Type B pancreatic cell (in vitro differentiated cells): ENCODE measurements at places on chromosomes 6 and 20.

GRCh38 chr6:81475646-81476045 lies 276.8 kb downstream of the TENT5A start:
- DNase-seq = no peak

- no peak for DNase-seq
Measured at GRCh38 chr6:133254552-133255228, 13.5 kb downstream of the EYA4 start.

DNA sequence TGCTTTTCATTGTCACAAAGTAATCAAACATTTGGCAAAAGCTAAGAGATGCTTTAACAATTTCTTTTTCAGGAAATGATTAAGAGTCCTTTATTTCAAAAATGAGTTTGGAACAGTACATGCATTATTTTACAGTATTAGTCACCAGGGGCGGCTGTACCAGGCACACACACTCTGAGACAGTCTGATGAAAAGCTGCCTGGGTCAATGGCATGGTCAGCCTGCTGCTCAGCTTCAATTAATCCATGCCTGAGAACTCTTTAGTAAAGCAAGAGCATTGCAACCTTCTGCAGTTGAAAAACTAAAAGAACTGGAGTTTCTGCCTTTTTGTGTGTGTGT lies 105.5 kb downstream of the TULP4 start:
- DNase-seq = no peak

DNA sequence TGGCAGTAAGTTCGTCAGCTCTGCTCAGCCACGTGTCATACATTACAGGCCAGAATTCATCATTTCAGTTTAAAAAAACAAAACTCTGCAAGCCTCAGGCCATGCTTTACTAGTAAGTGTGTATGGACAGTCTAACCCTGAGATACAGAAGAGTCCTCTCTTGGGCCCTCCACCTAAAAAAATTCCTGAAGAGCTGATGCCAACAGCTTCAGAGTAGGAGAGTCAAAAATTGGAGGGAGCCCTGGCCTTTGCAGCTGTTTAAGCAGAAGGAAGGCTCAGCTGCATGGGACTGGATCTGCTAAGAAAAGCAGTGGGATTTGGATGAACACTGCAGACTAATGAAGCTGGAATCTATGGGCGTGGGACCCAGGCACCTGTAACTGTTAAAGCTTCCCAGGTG lies 47.2 kb upstream of the FAM8A1 start:
- no peak for DNase-seq

DNA sequence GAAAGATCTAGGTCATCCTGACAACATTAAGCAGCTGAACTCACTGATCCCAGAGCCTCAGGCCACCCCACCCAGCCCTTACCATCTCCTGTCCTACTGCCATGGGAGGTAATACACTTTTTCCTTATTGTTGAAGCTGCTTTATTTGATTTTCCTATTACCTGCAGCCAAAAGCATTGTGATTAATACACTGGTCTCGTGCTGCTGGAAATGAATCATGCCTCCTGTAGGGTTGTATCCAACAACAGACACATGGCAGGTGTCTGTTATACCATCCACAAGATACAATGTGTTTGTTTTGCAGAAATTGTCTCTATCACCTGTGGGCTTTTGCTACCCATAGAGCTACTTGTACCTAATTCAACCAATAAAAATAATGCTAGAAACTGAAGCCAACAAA lies 34.2 kb downstream of the MYLIP start:
- DNase-seq = no peak

DNA sequence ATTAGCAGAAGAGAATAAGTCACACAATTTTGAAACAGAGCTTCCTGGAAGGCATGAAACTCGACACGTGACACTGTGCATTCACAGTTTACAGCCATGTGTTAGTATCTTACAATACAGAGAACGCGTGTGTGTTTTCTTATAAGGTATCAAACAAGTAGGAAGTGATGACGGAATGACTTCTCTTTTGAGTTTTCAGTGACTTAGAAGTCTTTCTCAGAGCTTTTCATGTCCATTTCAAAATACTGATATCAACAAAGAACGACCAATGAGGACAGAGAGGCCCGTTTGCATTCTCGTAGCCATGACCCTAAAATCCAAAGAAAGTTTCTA lies 36.6 kb upstream of the DUSP22 start:
- no peak for DNase-seq

GRCh38 chr20:63553933-63554290 lies at the start of gene FNDC11:
Gene FNDC11 (plus strand): TSS chr20:63554159. CDS start chr20:63555664, 1,505 bp downstream.
- DNase-seq = no peak

GRCh38 chr6:11815231-11815630 lies 36.6 kb upstream of the ADTRP start:
- no peak for DNase-seq

- no peak for DNase-seq
Measured at GRCh38 chr6:110337486-110337885, 20.7 kb downstream of the METTL24 start.

- DNase-seq = no peak
Measured at GRCh38 chr6:42460883-42461282, 9.2 kb upstream of the TRERF1 start.

- DNase-seq = no peak
Measured at GRCh38 chr6:21595285-21596144, 2.0 kb downstream of the SOX4 start.

- DNase-seq = no peak
Measured at GRCh38 chr6:35735452-35735851, 1.4 kb upstream of the ARMC12 start.

DNA sequence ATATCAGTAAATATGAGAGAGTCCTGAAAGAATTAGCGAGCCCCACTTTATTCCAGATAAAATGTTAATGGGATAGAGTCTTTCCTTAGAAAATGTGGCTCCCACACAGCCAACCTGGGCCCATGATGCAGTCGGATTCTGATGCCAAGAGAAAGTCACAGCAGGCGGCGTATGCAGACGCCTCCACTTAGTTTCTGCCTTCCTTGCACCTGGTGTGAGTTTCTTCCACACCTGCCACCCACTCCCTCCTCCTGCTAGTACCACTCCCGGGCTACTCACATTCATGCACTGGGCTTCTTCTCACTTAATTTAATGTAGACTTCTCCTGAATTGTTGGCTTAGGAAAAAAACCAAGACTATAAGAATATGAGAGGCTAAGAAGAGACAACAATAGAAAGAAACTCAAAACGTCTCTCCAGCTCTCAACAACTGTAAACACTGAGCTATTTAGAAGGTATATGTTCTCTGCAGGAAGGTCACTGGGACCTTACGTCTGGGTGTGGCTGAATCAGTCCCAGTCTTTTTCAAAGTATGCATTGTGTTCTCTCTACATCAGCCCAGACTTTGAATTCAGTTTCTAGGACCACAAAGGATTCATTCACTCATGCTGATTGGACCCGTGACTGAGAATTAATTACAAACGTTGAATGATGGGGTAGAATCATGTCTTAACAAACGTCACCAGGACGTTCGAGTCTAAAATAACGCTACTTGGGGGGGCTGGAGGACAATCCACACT lies 70.4 kb downstream of the GCNT2 start:
- no peak for DNase-seq

DNA sequence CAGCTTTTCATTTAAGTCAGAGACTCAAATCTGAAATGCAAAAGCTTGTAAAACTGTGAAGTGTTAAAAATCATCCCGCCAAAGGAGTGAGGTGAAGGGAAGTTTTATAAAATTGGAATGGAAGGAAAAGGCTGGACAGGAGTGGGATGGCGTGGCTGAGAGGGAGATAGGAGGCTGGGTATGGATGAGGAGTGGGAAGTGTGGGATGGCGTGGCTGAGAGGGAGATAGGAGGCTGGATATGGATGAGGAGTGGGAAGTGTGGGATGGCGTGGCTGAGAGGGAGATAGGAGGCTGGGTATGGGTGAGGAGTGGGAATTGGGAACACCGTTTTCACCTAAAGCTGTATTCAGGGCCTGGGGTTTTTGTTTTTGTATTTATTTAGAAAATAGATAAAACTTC lies 59.4 kb upstream of the NKX2-2 start:
- no peak for DNase-seq

DNA sequence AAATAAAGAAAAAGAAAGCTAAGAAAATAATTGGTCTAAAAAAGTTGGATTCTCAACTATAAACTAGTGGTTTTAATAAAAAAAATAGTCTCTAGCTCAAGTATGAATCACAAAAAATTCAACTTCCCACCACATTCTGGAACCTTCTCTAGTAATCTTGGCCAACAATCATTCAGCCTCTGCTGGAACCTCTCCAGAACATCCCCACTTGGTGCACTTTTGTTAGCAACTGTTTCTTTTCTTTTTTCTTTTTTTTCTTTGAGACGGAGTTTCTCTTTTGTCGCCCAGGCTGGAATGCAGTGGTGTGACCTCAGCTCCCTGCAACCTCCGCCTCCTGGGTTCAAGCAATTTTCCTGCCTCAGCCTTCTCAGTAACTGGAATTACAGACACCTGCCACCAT lies 35.7 kb downstream of the TXLNB start:
- DNase-seq = no peak

- DNase-seq = no peak
Measured at GRCh38 chr20:21232546-21233280, 70.4 kb upstream of the XRN2 start.

DNA sequence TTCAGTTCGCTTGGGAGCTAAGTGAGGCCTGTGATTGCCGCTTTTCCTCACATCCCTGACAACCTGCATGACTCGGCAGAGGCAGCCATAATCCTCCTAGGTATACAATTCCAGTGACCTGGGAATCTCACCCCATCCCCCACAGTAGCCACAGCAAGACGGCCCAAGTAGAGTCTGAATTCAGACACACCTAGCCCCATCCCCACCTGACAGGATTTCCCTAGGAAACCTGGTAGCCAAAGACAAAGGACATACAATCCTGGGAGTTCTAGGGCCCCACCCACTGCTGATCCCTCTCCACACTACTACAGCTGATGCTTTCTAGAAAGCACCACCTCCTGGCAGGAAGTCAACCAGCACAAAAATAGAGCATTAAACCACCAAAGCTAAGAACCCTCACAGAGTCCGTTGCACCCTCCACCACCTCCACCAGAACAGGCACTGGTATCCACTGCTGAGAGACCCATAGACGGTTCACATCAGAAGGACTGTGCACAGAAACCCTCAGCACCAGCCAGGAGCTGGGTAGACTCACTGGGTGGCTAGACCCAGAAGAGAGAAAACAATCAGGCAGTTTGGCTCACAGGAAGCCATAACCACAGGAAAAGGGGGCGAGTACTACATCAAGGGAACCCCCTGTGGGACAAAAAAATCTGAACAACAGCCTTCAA lies 17.9 kb upstream of the RUNX2 start:
- no peak for DNase-seq

- no peak for DNase-seq
Measured at GRCh38 chr20:37490663-37491350, 30.2 kb upstream of the NNAT start.

DNA sequence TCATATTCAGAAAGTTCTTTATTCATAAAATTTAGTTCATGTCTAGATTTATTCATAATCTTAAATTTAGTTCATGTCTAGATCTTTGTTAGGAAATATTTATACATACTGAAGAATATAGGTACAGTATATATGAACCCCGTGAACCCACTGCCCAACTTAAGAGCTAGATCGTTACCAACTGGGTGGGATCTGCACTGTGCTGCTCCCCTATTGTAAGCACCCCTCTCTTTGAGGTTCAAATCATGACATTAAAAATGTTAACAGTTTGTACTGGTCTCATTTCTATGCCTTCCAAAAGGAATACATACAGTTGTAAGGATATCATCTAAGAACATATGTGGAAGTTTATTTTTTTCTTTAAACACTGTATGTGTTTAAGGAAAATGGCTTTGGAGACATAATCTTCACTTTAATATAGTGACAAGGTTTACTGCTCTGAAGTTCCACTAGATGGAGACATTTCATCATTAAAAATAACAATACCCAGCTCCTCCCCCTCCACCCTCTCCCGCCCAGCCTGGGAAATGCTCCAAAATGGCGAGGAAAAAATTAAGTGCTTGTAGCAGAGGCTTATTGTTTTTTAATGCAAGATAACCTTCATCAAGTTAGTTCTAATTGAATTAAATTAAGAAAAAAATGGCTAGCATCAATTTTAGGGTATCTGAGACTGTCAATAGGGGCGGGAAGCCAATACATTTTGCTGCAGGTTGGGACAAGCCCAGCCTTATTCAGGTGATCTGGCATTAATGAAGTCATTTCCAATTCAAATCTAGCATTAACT lies 104.1 kb upstream of the TRAF3IP2 start:
- DNase-seq = no peak

- DNase-seq = no peak
Measured at GRCh38 chr6:136987526-136987925, 57.2 kb downstream of the IL20RA start.

GRCh38 chr6:117506180-117506835 lies 23.8 kb downstream of the DCBLD1 start:
- no peak for DNase-seq

- DNase-seq = no peak
Measured at GRCh38 chr20:13910492-13910891, 79.9 kb downstream of the SEL1L2 start.

GRCh38 chr6:42484261-42484660 lies 32.5 kb upstream of the TRERF1 start:
- DNase-seq = no peak

DNA sequence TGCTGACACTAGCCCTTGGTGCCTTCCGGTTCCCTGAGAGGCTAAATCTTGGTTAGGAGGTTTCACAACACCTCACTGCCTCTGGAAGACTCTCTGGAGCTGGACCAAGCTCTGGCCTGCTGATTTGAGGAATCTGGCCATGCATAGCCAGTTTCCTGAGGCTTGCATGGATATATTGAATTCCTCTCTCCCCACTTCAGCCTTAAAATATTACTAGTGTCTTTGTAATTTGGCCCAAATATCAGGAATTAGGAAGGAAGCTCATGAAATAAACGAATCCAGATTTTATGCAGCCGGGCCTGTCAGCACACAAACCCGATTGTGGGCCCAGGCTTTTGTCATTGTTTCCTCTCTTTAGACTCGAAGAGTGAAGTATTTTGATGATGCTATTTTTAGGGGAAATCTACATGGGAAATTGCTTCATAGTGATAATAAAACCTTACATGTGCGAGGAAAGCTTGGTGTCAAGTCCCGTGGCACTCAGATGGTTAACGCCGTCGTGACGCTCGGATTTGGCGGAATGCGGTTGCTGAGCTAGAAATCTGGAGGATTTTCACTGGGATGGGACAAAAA lies 144.4 kb downstream of the PHACTR3 start:
- DNase-seq = no peak

DNA sequence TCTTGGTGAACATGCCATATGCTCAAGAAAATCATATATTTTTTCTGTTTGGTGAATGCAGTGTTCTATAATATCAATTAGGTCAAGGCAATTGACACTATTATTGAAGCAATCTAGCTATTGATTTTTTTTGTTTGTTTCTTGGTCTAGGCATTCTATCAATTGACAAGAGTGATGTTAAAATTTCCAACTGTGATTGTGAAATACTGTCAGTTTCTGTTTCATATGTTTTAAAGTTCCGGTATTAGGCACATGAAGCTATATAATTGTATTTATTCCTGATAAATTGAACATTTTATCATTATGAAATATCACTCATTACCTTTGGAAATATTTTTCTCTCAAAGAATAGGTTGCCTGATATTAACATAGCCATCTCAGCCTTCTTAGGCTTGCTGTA lies 653.4 kb downstream of the HDGFL1 start:
- DNase-seq = no peak

- DNase-seq = peak; percentile 78
Measured at GRCh38 chr6:111872401-111873177, 663 bp downstream of the FYN start.

- DNase-seq = no peak
Measured at GRCh38 chr6:109579361-109579760, 96.3 kb upstream of the ZBTB24 start.

- no peak for DNase-seq
Measured at GRCh38 chr20:18796282-18796833, 17.2 kb upstream of the SCP2D1 start.

GRCh38 chr6:159753081-159753872 lies 8.6 kb upstream of the ACAT2 start:
- DNase-seq = no peak

GRCh38 chr6:52317841-52318581 lies 33.5 kb upstream of the MCM3 start:
- no peak for DNase-seq
